ENCODE measurements at places on chromosomes 7 and 10. TPM values are rescaled to one million over a fixed set of nuclear protein-coding genes. Genes with fewer than 3 reads are reported as not detected.

ANKRD1 gene
- total RNA-seq, result not detected

HPS1 gene
- total RNA-seq, result 62.0 TPM

TAS2R3 gene
- total RNA-seq, result 1.5 TPM

DNA sequence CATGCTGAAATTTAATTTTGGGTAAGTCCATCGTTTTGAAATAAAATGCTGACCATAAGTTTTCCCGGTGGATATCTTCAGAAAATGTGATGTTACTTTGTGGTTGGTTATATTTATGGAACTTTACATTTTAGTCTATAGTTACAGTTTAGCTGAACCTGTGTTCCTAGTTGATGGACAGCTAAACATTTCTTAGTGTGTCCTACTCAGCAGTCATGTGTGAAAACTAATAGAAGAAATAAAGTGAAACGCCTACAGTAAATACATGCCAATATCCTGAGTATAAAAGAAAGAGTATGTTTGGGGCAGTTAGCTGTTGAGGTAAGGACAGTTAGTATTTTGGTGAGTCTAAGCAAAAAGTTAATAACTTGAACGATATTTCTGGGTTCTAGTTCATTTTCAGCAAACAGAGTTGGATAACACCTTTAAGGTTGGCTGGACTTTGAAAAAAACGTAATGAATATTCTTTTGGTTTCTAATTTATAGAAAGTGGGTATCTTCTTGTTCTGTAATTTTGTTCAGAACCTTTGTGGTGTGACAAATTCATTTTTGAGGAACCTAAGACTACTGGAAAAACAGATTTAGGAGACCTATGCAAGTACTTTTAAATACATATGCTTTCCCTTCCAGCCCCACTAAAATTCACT lies 28.7 kb downstream of the LCOR start:
- DNase-seq, result no peak

KAZALD1 gene
- total RNA-seq, result 0.55 TPM

TMEM72 gene
- not detected for total RNA-seq

- no peak for DNase-seq
These were observed 18.5 kb upstream of the TNS3 start for GRCh38 chr7:47600199-47601118.

C10orf105 gene
- total RNA-seq, result 0.11 TPM

AKR1C1 gene
- total RNA-seq, result 0.97 TPM

- no peak for DNase-seq
These were observed 92.1 kb upstream of the PODXL start for GRCh38 chr7:131648491-131648890.

DNA sequence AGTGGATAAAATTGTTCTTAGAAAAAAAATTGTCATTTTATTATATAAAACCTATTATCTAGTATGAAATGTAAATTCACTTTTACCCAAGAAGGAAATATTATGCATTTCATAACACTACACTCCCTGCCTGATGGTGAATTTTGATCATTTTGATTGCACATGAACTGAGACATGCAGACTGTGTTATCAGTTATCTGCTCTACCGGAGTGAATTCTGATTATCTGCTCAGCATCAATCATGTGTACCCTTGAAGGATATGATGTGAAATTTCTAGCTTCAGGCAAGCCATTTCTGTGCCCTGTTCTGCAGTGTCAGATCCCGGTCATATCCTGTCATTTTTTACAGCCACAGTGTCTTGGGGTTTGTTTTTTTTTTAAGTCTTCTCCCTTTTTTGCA lies 85.0 kb upstream of the FGL2 start:
- no peak for DNase-seq

DNA sequence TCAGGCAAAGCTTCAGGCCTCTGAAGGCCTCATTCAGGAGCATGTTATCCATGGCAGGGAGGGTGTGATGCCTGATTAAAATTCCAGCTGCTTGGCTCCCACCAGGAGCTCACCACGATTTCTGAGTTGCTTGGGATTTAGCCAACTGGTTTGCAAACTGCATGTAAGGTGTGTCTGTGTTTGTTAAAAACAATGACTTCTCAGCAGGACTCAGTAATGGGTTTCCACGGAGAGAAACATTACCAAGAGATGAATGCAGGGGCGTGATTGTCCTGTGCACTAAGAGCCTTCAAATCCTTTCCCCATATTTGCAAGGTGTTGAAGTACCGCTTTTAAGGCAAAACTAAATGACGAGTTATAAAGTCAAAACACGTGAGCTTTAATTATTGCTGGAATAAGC lies 88.8 kb upstream of the BTBD16 start:
- no peak for DNase-seq

GRCh38 chr10:102770792-102771191 lies 27.0 kb downstream of the WBP1L start:
- no peak for DNase-seq

DNA sequence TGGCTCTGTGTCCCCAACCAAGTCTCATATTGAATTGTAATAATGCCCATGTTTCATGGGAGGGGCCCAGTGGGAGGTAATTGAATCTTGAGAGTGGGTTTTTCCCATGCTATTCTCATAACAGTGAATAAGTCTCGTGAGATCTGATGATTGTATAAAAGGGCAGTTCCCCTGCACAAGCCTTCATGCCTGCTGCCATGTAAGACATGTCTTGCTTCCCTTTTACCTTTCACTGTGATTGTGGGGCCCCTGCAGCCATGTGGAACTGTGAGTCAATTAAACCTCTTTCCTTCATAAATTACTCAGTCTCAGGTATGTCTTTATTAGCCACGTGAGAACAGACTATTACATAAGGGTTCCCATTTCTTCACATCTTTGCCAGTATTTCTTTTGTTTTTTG lies 97.1 kb upstream of the CPXM2 start:
- no peak for DNase-seq

DNA sequence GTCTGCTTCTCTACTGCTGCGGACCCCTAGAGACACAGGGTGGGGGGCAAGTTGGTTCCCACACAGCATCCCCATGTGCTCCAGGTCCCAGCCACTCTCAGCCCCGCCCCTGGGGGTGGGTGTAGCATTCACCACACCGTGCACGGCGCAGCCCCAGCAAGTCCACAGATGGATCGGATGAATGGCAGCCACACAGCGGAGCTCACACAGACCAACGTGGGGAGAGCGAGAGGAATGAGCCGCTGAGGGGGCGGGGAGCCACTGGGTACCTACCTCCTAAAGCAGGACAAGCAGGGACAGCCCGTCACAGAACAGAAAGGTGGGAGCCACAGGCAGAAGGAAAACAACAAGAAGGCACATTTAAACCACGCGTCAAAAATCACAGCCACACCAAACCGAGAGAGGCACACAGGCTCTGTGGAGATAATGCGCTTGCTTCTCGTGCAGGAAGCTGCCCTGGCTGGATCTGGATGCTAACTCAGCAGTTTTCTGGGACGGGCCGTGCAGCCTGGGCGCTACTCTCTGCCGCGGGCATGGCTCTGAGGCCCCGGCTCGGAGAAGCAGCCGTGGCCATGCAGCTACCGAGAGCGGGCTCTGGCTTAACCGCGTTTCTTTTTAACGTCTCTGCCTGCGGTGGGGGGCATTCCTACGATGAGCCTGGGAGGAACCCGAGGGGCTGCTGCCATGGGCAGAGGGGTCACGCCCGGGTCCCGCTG lies 102.5 kb downstream of the CYTH3 start:
- no peak for DNase-seq

Measured in activated T-helper 2 cell treated with anti-CD3 and anti-CD28 coated beads, Interferon-gamma antibody, Interleukin-2, Interleukin-4, amounts not matched to agents 10 μg/mL and 5 μg/mL and 100 μg/mL, durations not matched to agents 14 hours and 24 hours and 36 hours (primary cell).